CD8-positive, alpha-beta memory T cell (primary cell): ENCODE measurements at places on chromosomes 7 and 10. TPM values are rescaled to one million over a fixed set of nuclear protein-coding genes. Genes with fewer than 3 reads are reported as not detected.

The ELAPOR2 gene
- 2.4 TPM for total RNA-seq

The SNCG gene
- not detected for total RNA-seq

The C1QL3 gene
- total RNA-seq = 0.26 TPM

The TDRD1 gene
- total RNA-seq = 0.13 TPM

The C10orf143 gene
- total RNA-seq = 5.7 TPM

The MSMB gene
- not detected for total RNA-seq

The CRPPA gene
- 1.8 TPM for total RNA-seq

The GPER1 gene
- total RNA-seq = not detected

The MMP21 gene
- 0.11 TPM for total RNA-seq

The IFIT3 gene
- total RNA-seq = 0.35 TPM

The TFR2 gene
- total RNA-seq = 14.6 TPM

The TRDMT1 gene
- 9.8 TPM for total RNA-seq

The INSIG1 gene
- 25.0 TPM for total RNA-seq

The ITGA8 gene
- total RNA-seq = not detected

DNA sequence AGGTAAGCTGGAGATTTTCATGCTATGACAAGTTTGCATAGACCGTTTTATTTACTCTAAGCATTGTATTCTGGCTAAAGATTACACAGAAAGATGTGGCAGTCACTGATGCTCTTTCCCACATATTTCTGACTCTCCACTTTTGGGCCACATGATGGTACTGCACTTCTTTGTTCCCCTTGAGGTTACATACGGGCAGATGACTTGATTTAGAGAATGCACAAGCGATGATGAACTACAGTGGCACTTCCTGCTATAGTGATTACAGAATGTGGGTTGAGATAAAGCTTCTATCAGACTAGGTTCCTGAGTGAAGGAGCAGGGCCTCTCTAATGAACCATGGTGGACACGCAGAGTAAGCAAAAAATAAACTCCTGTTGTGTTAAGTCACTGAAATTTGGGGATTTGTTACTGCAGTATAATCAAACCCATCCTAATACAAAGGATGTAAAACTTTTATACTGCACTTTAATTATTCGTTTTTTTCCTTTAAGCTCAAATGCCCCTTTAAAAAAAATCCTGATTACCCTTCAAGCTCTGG, 177.9 kb downstream of the TAX1BP1 start:
- DNase-seq = no peak

DNA sequence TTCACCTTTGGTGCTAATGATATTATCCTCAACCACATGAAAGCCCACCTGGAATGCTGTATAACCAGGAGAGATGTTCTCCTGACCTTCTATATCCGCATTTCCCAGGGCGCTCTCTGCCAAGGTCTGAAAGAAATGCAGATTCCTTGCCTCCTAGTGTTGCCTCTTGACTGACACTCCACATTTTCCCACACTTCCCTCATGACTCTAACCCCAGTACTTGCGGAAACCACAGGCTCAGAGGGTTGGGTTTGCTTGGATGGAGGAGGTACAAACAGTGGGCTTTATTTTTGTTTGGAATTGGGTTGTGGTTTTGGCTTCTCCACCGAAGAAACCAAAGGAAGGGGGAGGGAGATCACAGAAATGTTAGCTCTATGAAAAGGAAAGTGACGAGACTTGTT, 222.9 kb upstream of the CELF2 start:
- no peak for DNase-seq

GRCh38 chr7:40571796-40572195, 437.0 kb downstream of the SUGCT start:
- DNase-seq = no peak

DNA sequence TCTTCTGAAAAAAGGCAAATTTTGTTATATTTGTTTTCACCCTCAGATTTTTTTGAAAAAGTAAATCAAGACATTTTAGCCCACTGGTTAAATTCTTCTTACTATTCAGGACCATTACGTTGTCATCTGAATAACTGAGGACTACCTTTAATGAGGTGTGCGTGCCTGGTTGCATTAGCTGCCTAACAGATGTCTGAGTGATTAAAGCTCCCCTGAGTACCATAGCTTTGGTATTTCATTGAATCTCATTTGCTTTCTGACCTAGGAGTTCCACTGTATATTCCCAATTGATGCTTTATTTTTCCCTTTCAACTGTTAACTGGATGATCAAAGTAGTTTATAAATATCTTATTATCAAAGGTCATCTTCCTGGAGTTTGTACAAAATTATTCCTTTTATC, 410.0 kb upstream of the SEMA3D start:
- no peak for DNase-seq

- no peak for DNase-seq
Measured at GRCh38 chr7:29562307-29562706, 1.3 kb upstream of the PRR15 start.

DNA sequence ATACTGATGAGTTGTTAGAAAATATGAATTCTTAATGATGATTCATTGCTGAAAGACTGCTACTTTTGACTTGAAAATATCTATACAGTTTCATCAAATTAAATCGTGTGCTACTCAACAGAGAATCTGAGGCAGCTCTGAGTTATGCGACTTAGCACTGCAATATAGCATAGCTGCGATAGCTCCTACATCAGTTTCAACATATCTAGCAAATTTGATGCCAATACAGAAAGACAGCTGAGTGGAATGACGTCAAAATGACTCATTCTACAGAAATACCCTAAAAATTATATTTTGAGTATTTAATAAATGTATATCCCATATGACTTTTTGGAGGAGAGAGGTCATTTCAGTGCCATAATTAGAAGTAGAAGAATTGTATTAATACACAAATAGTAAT, 1.1 kb upstream of the TARP start:
- DNase-seq = no peak

DNA sequence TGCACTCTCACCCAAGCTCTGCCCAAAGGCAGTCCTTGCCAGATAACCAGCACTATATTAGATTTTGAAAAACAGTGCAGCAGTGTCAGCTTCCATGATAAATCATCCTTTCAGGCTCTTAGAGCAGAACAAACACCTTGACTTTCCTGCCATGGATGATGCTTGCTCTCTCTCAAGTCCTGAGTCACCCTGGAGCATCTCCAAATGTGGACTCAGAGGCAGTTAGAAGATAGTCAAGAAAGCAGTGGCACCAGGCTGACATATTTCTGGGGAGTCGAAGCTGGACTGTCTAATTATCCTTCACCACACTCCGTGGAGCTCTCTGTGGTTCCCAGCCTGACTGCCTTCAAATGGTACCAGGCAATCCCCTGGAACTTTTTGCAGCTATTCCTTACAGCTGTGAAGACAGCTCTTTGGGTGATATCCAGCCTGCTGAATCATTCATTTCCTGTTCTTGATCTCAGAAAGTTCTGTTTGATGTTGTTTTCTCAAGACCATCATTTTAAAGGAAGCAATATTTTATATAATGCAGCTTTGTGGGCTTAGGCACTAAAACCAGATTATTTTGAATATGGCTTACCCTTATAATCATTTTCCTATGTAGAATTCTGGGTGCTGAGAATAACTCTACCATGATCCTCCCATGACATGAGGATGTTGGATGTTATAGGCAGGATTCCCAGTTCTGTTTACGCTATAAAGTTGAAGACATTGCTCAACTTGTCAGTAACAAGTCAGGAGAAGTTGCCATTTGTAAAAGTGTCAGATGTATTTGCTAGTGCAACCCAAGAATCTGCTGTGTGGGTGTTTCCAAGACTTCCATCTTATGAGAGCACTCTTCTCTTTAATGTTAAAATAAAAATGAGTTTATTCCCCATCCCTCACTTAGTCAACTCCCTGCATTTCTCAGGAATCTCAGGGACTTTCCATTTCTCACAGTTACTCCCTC, 233.8 kb downstream of the C7orf25 start:
- no peak for DNase-seq

DNA sequence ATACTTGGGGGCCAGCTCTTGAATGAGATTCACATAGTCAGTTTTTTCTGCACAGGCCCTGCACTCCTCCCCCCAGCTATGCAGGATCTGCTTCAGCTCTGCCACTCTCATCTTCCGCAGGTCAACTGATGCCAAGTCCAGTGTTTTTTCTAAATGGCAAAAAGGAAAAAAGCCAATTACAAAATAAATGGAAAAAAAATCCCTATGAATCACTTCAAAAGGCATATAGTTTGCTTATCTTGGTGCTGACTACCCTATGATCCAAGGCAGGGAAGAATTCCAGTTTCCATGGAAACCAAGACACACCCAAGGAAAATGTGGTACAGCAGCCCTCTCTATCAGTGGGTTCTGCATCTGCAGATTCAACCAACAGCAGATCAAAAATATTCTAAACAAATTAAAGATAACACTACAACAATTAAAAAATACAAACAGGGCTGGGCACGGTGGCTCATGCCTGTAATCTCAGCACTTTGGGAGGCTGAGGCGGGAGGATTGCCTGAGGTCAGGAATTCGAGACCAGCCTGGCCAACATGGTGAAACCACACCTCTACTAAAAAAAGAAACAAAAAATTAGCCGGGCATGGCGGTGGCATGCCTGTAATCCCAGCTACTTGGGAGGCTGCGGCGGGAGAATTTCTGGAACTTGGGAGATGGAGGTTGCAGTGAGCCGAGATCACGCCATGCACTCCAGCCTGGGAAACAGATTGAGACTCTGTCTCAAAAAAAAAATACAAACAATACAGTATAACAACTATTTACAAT, 17.6 kb downstream of the CDNF start:
- DNase-seq = no peak

- no peak for DNase-seq
Measured at GRCh38 chr7:132249256-132249971, 326.9 kb downstream of the PLXNA4 start.

DNA sequence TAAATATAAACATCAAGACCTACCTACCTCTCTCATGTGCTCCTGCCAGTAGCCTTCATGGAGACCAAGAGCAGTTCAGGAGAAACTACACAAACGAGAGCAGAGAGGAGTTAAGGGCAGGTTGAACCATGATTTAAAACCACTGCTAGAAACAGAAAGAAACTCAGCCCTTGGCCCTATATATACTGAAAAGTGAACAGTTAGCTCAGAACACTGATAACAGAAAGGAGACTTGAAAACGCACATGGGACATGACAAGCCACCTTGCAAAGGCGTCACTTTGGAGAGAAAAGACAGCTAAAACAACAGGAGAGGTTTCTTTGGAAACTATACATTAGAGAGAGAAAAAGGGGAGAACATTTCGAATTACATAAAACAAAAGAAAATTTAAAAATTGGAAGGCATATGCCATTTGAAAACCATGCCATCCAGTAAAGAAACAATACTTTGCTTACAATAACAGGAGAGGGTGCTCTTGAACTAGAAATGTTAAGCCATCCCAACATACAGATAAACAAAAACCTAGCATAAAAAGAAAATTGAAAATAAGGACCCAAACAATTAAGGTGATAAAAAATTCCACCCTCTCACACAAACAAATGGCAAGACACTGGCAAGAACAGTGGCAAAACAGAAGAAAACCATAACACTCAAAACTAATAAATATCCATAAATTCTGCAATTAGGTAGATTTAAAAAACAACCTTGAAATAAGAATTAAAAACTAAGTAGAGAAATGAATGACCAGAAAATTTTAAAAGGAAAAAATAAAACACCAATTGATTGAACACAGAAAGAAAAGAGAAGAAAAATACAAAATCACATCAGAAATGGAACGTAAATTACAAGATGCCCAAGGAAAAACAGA, 232.7 kb downstream of the IMMP2L start:
- no peak for DNase-seq

GRCh38 chr10:94403380-94404213, 1.3 kb downstream of the TBC1D12 start:
- DNase-seq = no peak

GRCh38 chr7:45885264-45885882, 2.9 kb upstream of the IGFBP1 start:
- no peak for DNase-seq

DNA sequence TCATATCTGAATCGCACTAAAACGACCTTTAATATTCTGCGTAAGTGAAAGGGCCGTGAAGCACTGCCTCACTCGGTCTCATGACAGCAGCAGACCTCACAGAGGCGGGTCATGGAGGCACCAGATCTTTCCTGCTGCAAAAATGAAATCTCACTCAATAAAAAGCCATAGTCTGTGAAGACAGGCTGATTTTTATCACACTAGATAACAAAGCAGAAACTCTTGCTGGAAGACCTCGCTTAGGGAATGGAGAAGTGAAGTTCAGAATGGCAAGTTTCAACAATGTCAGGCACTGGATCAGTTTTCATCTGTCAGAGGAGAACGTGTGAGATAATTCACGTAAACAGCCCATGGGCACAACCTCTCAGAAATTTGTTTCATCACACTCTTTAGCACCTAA, 8.0 kb downstream of the SEPHS1 start:
- DNase-seq = no peak

DNA sequence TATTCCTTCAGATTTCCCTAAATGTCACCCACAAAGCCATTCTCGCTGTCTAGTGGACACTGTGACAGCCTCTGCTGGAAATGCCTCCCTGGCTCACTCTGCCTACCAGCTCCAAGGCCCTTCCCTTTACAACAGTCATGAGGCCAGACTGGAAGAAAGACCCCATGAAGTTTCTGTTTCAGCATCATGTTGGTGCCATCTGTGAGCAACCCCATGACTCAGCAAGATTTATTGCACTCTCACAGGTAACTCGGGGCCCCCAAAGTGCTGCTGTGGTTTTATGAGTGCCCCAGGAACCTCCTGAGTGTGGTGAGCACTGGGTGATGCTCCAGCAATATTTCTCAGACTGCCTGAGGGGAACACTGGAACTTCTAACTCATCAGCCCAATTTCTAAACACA, 218.6 kb downstream of the ZNF33B start:
- no peak for DNase-seq

GRCh38 chr7:120825152-120825551, 32.8 kb downstream of the TSPAN12 start:
- DNase-seq = no peak

GRCh38 chr10:107019154-107019553, 145.4 kb downstream of the SORCS1 start:
- DNase-seq = no peak

DNA sequence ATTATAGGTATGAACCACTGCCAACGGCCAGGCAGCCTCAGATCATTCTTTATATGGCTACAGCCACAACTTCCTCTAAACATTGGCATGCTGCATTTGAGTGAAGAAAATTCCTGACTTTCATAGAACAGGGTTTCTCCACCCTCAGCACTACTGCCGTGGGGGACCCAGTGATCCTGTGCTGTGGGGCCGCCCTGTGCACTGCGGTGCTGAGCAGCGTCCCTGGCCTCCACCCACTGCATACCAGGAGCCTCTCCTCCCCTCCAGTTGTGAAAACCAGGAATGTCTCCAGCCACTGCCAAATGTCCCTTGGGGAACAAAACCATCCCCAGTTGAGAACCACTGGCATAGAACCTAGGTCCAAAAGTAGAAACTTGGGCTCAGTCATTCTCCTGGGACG, 15.8 kb downstream of the CNPY1 start:
- DNase-seq = no peak
